ENCODE measurements at places on chromosomes 4 and X.

GRCh38 chrX:104254442-104255115 lies at the start of gene ESX1:
Gene ESX1 (minus strand): TSS chrX:104254933. CDS start chrX:104254849, 84 bp downstream.
- DNase-seq = no peak

GRCh38 chr4:7398788-7399439 lies 35.8 kb downstream of the PSAPL1 start:
- DNase-seq = no peak

- no peak for DNase-seq
Measured at GRCh38 chrX:32155044-32155638, 1056.2 kb downstream of the DMD start.

DNA sequence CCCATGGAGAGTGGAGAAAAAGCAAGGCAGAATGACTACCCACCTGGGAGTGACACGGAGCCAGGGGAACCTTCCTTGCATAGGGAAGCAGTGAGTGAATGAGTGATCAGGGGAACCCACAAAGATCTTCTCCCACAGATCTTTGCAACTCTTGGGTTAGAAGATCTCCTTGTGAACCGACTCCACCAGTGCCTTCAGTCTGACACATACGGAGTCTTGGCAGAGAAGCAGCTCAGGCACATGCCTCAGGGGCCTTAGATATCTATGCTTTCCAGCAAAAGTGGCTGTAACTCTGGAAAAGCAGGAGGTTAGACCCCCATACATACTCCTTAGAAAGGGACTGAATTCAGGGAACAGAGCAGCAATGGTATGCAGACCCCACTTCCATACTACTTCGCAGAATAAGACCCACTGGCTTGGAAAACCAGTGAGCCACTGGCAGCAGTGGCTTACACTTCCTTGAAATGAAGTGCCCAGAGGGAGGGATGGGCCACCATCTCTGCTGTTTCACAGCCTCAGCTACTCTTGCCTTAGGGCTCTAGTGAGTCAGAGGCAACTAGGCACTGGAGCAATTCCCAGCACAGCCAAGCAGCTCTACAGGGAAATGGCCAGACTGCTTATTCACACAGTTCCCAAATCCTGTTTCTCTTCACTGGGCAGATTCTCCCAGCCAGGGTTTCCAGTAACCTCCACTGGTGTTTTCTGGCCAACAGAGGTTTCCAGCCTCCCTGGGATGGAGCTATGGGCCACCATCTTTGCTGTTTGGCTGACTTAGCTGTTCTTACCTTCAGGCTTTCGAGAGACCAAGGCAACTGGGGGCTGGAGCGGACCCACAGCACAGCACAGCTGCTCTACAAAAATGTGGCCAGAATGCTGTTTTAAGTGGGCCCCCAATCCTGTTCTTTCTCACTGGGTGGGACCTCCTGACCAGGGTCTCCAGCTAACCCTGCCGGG lies 82.8 kb upstream of the TCEAL2 start:
- no peak for DNase-seq

- DNase-seq = no peak
Measured at GRCh38 chr4:47876310-47876709, 38.1 kb downstream of the NFXL1 start.

GRCh38 chr4:170666909-170667308 lies 577.2 kb upstream of the AADAT start:
- no peak for DNase-seq

GRCh38 chr4:93764639-93765246 lies 63.8 kb upstream of the ATOH1 start:
- no peak for DNase-seq

- DNase-seq = no peak
Measured at GRCh38 chrX:126820700-126821420, 1.3 kb downstream of the PRR32 start.

GRCh38 chrX:48626401-48627298 lies 29.4 kb downstream of the WDR13 start:
- no peak for DNase-seq

GRCh38 chr4:10171055-10171454 lies 54.5 kb upstream of the WDR1 start:
- no peak for DNase-seq

DNA sequence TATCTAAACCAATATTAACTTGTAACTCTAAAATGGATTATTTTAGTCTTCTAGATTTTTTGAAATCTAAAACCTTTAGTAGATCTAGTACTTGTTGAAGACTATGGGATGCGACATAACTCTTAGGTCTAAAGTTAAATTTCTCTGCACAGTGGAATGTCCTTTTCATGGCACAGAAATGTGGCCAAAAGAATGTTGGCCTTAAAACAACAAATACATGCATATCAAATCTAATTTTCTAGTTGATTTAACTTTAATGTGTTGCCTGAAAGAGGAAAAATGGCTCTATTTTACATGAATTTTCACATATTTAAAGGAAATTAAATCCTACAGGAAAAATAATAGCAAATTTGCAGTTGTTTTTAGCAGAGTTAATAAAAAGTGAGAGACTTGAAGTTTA lies 30.3 kb downstream of the NFKB1 start:
- DNase-seq = no peak

DNA sequence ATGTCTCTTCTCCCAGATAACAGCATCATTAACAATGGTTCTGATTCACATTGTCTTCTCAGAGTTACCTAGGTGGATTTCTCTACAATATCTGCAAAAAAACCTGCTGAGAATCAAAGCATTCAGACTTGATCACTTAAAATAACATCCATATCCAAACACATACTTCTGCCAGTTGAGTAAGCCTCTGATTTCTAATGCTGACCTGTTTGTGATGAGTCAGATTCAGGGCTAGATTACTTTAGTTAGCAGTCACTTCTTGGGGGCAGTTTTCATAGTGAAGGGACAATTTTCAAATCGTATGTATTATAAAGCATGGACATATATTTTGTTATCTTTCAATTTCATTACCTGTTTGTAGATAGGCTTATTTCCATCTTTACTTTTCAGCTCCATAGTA lies 35.5 kb downstream of the CCNI start:
- no peak for DNase-seq

Measured in T-helper 9 cell (primary cell).